Activated CD8-positive, alpha-beta T cell treated with anti-CD3 and anti-CD28 coated beads for 36 hours (primary cell): ENCODE measurements at places on chromosomes 6 and 20.

DNA sequence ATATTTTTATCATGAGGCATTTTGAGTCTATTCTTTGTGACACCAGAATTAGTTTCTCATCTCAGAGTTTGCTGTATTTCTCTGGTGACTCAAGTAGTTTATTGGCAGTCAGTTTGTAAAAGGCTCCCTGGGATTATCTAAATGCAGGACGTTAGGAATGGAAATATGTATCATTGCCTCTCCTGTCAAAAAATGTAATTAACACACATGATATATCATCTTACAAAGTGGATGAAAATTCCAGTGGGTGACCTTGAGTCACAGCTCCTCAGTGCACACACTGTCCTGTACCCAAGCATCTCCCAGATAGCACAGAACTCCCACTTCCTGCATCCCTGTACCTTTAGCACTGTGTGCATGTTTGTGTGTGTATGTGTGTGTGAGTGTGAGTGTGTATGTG, 258.6 kb downstream of the LAMA2 start:
- DNase-seq = no peak

DNA sequence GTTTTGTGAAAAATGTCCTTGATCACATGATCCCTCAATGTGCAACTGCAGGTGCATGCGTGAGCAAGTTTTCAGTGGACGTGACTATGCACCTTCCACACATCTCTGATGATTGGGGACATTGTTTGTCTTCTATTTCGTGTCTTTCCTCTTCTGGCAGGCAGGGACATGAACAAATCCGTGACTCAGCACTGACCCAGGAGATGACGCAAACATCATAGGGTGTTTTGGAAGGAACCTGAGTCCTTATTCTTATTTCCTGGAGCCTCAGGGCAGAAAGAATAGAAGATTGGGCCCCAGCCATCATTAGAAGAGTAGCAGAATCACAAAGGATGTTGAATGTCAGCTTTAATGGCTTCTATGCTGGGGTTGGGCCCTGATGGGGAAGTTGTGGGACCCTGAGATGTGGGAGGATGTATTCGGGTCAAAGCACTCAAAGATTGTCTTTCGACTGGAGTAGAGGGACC, 11.9 kb upstream of the SIRPD start:
- DNase-seq = no peak

GRCh38 chr6:148629181-148629580, 117.6 kb upstream of the UST start:
- DNase-seq = no peak

DNA sequence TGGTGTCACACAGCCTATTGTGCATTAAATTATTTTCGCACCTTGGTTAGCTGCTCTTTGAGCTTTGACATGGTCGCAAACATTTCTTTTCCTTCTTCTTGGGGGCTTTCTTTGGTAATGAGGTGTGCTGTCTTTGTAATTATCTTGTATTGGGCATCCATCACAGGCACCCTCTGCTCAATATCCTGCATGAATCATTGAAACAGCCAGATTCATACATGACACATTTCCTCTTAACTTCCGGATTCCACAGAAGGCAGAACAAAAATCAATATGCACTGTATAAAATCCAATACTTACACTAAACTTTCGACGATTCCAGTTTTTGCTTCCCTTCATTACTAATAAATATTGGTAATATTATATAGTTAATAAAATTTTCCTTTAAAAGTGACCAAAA, 175.6 kb downstream of the SYNE1 start:
- no peak for DNase-seq

- no peak for DNase-seq
Measured at GRCh38 chr6:158672726-158673125, 22.9 kb downstream of the SYTL3 start.

- no peak for DNase-seq
Measured at GRCh38 chr6:167408235-167408869, 83.5 kb downstream of the TTLL2 start.

DNA sequence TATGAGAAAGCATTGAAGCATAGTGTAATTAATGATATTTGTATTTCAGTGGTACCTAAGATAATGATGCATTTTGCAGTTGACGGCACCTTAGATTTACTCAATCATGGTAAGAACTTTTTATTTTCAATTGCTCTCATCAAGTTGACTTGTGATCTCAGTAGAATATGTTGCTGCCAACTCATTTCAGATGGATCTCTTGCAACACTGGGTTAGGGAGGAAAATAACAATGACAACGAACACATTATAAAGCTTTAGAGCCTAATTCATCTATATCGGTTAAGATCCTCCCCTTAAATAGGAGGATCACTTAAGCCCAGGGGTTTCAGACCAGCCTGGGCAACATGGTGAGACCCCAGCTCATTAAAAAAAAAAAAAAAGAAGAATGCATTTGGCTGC, 18.0 kb upstream of the TBC1D22B start:
- no peak for DNase-seq

- DNase-seq = no peak
Measured at GRCh38 chr6:37690964-37691735, 6.5 kb downstream of the MDGA1 start.

DNA sequence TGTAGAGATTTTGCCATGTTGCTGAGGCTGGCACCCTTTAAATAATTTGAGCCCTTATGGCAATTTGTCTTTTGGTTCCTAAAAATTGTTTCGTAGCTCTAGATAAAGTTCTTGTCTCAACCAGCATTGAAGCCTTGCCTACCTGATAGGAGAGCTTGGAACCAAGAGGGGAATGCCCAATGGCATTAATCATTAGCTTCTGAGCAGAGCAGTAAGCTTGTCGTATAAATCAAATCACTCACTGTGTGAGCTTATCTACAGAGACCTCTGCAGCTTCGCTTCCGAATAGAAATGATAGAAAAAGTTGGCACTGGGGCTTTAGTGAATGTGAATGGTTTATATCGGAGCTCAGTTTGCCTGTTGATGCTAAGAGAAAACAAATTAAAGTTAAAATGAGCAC, 10.7 kb downstream of the ANKRD6 start:
- DNase-seq = no peak

DNA sequence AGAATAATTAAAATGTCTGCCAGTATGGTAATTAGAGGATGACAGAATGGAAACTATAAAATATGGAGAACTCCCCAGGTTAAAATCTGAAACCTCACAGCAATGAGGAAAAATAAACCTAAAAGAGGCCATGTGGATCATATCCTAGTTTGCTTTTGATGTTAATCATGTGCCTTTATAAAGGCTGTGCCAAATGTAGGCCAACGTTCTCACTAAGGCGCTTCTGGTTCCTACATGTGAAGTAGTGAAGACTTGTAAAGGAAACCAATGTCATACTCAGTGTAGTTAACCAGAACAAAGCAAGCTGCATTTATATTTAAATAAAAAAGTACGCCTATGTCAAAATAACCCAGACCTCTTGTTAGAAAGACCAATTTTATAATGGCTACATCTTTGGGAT, 113.7 kb upstream of the FAM184A start:
- no peak for DNase-seq

DNA sequence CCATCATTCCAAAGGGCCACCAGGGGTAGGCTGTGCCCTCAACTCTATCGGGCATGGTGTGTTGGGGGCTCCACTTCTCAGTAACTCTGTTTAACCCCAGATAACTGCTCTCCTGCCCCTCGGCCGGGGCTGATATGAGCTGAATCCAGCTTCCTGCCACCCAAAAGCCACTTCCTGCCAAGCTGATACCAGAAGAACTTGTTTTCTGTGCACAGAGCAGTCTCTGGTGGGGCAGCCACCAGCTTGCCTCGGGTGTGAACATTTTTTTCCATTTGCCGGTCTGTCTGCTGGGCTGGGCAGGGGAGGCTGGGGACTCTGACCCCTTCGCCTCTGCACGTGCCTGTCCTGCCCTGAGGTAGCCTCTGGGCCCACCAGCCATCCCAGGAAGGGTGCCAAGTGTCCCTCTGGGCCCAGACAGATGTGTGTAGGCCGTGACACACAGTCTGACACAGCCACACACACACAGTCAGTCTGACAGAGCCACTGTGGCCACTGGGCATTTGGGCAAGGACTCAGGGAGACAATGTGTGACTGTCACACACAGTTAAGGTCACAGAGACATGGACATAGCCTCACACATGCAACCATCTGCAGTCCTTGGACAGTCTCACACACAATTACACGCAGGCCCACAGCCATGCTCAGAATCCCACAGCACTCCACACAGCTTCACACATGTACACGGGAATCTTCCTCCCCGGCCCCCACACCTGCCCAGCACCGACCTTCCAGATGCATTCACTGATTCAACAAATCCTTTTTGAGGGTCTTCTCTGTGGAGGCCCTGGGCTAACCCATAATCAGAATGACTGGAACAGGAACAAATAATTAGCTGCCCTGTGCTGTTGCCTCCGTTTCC, 45.1 kb downstream of the NOL4L start:
- DNase-seq = peak; percentile 91

DNA sequence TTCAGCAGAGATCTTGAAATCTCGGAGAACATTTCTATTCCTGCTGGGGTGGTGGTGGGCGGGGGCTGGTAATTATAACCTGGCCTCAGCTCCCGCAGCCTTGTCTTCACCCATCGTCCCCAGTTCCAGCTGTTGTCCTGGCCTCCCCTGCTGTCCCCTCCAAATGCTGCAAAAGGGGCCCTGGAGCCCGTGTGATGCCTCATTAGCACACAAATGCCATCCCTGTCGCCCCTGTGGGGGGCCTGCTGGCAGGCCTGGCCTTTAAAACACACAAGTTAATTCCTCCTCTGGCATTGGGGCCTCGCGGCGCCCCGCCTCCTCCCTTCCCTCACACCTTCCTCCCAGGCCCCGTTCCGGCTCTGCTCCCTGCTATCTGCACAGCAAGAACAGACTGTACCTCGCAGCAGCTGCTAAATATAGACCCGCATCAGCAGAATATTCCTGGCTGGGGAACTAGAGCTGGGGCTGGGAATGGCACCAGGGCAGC, 85.7 kb downstream of the CDH22 start:
- DNase-seq = no peak

DNA sequence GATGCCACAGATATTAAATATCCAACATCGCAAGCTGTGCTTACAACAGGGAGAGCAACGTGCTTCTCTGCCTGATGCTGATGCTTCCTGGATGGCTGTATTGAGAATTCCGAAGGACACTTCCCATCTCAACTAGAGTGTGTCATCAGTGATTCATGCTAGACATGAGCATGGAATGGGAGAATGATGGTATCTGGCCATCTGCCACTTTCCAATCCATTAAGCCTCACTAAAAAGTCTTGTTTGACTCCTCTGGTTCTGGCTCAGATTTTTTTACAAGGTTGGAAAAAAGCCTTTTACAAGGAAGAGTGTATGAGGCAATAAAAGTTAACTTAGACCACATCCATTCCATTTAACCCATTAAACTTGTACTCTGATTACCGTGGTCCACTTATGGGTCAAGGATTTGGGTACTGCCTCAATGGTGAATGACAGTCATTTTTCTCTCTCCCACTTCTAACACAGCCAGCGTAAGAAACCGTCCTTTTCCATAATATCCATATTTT, 265.3 kb downstream of the UST start:
- no peak for DNase-seq

DNA sequence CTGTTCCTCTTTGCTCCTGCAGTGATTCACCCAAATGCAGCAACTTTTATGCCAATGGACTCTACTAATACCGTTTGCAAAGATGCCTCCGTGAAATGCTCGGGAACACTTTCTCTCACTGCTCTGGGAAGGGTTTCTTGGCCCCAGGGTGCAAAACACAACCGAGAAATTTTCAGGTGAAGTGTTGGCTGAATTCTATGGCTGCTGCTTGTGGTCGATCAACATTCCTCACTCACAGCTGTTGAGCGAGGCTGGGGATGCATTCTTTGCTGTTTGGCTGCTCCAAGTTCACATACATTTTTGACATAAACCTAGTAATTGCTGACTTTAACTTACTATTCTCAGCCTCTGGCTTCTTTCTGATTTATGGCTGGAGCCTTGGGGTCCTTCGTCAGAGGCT, 342.0 kb upstream of the CHD6 start:
- DNase-seq = no peak

DNA sequence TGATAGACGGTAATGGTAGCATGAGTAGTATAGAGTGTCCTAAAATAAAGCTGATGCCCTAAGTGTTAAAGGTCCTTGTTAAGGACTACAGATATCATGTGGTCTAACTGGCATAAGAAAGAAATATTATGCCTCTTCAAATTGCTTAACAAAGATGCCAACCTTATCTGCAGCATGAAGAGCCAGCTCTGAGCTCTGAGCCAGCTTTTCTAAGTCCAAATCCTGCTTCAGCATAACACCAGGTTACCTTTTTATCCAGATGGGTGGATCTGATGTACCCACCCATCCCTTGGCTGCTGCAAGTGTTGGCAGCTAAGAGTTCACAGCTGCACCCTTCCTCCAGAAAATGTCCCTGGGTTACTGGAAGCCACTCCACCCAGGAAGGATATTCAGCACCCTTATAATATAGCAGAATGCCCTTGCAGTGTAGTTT, 83.8 kb downstream of the TENT5A start:
- DNase-seq = no peak

- DNase-seq = no peak
Measured at GRCh38 chr6:75128878-75129570, 76.8 kb downstream of the COL12A1 start.

DNA sequence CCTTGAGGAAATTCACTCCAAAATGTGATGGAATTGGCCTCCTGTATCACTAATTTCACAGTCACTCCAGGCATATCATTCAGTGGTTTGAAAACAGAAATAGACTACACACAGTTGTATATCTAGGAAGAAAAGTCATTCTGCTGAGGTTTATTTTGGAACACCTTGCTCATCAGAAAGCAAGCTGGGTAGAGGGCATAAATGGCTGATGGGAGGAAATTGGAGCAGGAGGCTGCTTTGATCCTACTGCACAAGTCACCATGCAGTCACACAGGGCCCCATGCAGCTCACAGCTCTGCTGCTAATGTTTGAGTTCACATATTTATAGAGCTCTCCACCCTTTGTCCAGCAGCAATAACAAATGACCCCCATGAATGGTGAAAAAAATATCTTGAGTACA, 12.3 kb downstream of the NHLRC1 start:
- no peak for DNase-seq

DNA sequence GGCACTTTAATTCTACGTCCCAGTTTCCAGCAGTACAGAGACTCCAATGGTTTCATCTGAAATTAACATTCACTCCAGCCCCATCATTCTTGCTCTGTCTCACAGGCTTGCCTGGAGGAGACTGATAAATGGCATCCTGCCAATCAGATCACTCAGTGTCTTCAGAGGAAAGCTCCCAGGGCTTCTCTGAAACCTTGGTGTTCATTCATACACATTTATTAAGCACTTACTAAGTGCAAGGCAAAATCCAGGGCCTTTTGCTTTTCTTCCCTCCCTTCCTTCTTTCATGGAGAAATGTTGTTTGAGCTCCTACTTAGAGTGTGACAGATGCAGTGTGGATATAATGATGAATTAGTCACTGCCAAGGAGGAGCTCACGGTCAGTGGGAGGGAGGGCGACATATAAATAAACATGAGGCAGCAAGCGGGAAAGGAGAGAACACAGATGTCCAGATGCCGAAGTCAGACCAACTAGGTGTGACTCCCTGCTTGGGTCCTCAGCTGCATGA, 106.7 kb upstream of the DTNBP1 start:
- DNase-seq = no peak

- peak; percentile 84 for DNase-seq
Measured at GRCh38 chr6:166488076-166488685, 98.3 kb downstream of the RAMACL start.
